ENCODE measurements at places on chromosomes 1 and 21. TPM values are rescaled to one million over a fixed set of nuclear protein-coding genes. Genes with fewer than 3 reads are reported as not detected.

Gene CA6
- not detected for total RNA-seq

Gene RNF207
- 8.9 TPM for total RNA-seq

Gene ITLN1
- not detected for total RNA-seq

Gene SLAMF7
- total RNA-seq = 1.8 TPM

Gene BEST4
- total RNA-seq = 0.35 TPM

Gene TCHHL1
- not detected for total RNA-seq

Gene GNG4
- total RNA-seq = 15.7 TPM
